ENCODE measurements at places on chromosomes 5 and 9.

DNA sequence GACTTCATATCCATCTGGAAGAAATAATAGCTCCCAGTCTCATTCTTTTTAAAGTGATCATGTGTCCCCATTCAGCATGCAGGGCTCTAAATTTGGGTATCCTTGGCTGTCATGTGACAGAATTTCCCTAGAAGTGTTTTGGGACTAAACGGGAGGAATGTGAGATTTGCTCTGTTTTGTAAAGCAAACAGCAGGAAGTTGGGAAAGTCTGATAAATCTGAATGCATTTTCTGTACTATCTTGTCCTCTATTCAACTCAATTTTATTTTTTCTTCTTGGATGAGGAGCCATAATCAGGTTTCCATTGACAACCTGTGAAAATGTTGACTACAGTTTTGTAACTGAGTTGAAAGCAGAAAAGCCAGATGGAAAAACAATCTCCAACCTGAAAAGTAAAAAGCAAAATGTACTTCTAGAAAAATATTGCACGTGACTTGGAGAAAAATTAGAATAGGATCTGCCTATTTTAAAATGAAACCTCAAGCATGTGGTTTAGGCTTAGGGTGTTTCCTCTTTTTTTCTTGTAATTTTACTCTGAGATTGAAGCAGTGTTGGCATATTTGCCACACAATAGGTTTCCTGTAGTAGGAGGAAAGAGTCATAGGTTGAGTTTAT lies 76.2 kb upstream of the IL6ST start:
- no peak for DNase-seq

- peak; percentile 64 for DNase-seq
Measured at GRCh38 chr5:10538789-10539686, 24.8 kb upstream of the ANKRD33B start.

DNA sequence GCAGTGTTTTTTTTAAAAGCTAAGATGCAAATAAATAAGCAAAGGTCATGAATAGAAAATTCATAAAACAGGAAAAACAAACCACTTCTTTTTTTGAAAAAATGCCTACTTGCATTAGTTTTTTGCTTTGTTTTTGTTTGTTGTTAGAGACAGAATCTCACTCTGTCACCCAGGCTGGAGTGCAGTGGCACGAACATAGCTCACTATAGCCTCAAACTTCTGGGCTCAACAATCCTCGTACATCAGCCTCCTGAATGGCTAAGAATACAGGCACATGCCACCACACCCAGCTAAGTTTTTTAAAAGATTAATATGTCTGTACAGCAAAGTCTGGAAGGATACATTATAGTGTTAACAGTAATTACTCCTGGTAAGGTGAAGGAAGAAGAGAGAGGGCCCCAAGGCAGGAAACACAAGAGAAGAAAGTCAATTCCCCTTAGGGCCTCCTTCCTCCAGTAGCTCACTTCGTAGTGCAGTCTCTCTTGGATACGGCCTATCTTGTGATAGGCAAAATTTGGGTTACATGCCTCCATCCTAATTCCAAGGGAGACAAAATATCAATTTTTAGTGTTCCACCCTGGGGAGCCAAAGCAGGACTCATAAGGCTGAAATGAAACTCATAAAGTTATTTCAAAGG lies 15.3 kb downstream of the FAM169A start:
- DNase-seq: no peak

- DNase-seq: no peak
Measured at GRCh38 chr5:37478121-37478894, 99.2 kb downstream of the WDR70 start.

DNA sequence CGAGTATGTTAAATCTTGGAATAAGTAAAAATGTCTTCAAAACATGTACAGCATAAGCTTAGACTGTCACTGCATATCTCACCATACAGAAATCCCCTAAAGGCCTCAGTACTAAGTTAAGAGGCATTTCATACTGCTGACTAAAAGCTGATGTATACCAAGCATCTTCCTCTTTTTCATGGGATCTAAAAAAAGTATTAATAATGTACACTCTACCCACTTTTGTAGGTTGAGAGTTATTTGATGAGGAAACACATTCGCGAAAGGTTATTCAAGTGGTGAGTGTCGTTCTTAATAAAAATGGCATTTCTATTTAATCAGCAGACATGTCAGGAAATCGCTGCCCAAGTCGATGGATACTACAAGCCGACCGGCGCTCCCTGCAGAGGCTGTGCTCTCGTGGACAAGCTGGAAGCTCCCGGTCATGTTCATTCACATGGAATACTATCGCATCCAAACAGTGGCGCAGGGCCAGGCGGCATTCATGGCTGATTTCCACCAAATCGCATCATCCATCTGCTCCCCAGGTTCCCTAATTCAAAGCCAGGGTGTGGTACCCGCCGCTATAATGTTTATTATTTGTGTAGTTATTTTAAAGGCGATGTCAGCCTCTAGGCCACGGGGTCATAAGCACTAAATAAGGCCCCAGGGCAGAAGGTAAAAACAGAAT lies 724 bp downstream of the SGTB start:
- peak; percentile 73 for DNase-seq

- no peak for DNase-seq
Measured at GRCh38 chr5:4773827-4774317, 366.3 kb upstream of the ADAMTS16 start.

DNA sequence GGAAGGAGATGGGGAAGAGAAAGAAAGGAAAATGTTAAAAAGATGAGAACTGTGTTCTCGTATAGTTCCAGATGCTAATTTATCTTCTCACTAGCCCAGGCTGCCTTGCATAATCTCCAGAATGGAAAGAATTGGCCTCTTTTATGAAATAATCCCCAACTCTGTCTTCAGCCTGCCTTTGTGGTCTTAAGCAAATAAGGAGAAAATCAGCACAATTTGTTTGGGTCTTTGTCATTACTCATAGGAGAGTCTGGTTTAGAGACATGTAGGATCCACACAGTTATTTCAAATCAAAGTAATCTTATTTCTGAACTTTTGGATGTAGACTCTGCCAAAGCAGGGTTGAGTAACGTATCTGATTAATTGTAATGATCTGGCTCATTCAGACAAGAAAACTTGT lies 50.7 kb upstream of the CAMK4 start:
- no peak for DNase-seq

DNA sequence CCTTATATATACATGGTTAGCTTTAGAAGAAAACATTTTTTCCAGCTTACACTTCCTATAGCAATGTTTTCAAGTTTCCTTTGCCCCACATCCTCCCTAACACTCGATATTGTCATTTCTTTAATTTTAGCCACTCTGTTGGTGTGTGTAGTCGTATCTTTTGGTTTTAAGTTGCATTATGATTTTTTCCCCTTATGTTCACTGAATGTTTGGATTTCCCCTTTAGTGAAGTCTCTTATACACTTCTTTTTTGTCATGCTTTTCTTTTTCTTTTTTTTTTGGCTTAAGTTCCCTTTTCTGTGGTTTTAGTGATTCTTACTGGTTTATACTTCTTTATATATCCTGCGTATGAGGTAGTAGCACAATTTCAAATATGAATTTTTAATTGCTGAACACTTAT lies 58.8 kb downstream of the KDM4C start:
- no peak for DNase-seq

DNA sequence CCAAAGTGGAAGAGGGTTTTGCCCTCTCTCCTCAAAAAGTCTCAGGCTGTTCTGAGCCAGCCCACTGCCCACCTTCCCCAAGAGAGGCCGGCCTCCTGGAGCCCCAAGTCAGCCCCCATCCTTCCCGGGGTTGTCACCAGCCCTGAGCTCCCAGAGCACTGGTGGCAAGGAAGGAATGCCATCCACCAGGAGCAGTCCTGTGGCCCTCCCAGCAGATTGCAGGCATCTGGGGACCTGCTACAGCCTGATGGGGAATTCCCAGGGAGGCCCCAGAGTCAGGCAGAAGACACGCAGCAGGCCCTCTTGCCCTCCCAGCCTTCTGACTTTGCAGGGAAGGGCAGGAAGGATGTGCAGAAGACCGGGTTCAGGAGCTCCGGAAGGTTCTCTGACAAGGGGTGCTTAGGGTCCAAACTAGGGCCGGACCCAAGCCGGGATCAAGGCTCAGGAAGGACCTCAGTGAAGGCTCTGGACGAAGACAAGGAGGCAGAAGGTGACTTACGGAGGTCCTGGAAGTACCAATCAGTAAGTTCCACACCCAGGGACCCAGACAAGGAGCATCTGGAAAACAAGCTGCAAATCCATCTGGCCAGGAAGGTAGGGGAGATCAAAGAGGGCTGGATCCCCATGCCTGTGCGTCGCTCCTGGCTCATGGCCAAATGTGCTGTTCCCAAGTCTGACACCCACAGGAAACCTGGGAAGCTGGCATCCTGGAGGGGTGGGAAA lies 3.7 kb downstream of the SPATA31E1 start:
- DNase-seq: no peak

- DNase-seq: no peak
Measured at GRCh38 chr9:132505991-132506655, 76.3 kb upstream of the BARHL1 start.

DNA sequence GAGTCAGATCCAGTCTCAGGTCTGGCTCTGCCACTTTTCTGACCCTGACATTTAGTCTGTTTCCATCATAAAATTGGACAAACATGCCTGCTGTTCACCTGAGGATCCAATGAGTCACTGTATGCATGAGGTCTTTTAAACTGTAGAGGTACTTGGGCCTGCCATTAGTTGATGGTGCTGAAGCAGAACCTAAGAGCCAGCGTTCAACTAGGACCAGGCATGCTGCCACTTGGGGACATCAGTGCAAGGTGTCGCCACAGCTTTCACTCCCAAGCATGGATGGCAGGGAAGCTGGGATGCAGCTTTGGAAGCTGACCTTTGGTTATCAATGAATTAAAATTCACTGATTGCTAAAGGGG lies 37.1 kb downstream of the NEUROG1 start:
- no peak for DNase-seq

DNA sequence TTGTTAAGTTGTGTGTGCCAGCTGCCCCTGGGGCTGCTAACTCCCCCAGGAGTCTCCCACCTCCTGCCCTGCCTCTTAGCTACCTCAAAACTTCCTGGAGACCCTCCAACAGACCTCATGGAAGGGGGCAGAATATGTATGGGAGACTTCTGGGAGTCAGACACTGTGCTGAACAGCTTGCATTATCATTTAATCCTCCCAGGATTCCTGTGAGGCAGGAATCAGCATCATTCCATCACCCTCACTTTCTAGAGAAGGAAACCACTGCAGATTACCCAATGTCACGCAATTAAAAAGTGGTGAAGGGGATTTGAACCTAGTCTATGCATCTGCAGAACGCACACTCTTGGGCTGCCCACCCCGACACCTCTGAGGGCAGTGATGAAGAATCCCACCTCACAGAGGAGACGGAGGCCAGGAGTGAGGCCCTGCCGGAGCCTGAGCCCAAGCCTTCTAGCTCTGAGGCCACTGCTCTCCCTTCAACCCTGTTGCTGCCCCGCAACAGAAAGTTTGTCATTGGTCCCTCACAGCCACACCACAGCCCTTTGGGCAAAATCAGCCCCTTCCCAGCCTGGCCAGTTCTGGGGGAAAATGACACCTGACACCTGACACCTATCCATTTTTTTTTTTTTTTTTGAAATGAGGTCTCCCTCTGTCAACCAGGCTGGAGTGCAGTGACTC lies 30.3 kb upstream of the IL17B start:
- no peak for DNase-seq
